Stimulated activated CD4-positive, alpha-beta T cell treated with anti-CD3 and anti-CD28 coated beads, Interleukin-15, amount 100 ng/mL, for 48 hours (primary cell): ENCODE measurements at places on chromosomes 1 and 21.

GRCh38 chr1:87074001-87074795 lies 159.8 kb downstream of the HS2ST1 start:
- no peak for DNase-seq

- no peak for DNase-seq
Observed at GRCh38 chr1:42040159-42040558, 113.1 kb upstream of the GUCA2B start.

DNA sequence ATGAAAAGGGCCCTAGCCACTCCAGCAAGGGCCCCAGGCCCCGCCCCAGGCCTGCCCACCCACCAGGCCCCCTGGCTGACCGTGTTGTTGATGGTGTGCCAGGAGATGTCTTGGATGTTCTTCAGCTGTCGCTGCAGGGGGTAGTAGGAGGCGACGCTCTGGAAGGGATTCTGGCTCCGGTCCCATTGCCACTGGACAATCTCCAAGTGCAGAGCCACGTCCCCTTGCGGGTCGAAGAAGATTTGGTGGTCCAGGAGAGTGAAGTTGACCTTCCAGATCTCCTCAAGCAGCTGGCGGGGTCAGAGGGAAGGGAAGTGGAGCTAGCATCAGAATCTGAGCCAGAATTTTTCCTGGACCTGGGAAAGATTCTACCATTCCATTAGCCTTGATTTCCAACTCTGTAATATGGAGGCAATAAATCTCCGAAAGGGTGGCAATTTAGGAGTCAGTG lies 10.2 kb downstream of the TAS1R2 start:
- DNase-seq: no peak

GRCh38 chr21:45869121-45870007 lies 112.2 kb upstream of the COL6A1 start:
- no peak for DNase-seq

DNA sequence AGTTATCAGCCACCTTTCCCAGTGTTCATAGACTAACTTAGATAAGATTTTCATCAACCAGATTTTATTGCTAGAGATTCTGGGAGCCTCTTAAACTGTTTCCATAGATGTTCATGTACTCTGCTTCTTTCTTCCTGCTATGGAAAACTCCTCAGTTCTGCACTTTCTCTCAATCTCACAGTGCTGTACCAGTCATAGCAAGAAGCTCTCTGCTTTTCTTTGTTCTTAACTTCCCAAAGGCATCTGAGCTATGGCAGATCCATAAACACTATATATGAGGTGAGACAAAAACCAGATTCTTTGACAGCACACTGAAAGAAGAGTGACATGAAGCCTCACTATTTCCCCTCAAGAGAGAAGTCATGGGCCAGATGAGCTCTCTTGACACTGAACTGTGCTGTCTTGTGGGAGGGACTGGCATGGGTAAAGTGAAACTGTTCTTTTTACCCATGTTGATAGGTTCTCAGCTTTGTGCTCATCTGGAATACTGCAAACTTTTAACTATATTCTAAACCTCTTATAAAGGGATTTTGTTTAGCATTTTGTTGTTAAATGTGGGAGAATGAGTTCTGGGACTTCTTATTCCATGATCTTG lies 64.2 kb upstream of the LYPLAL1 start:
- DNase-seq: no peak

DNA sequence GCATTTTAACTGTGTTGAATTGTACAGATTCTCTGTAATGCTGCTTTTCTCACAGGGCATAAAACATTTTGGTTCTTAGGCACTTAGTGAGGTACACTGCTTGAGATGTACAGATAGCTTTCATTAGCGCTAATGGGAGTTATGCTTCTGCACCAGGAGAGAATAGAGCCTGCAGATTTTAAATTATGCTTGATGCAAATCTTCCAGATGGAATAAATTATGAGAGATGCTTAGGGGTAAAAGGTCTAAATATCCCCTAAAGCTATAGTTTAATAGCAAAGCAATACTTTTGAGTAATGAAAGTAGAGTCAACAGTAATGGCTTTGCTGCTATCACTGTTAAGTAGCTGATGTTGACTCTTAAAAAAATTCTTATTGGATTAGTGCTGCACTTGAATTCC lies 248.9 kb downstream of the S1PR1 start:
- no peak for DNase-seq

GRCh38 chr1:156118177-156118868 lies 3.8 kb downstream of the LMNA start:
- DNase-seq: no peak

DNA sequence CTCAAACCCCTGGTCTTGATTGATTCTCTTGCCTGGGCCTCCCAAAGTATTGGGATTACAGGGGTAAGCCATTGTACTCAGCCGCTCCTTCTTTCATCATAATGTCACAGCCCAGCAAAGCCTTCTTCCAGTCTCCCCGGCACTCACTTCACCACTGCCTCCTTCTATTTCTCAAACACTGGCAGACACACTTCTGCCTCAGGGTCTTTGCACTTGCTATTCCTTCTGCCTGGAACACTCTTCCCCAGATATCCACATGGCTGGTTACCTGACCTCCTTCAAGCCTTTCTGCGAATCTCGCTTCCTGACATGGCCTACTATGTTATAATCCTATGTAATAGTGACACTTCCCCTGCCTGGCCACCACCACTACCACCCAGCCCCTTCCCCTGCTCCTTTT lies 7.2 kb upstream of the SLC9A1 start:
- DNase-seq: no peak

GRCh38 chr1:167263819-167264464 lies 43.3 kb downstream of the POU2F1 start:
- no peak for DNase-seq

DNA sequence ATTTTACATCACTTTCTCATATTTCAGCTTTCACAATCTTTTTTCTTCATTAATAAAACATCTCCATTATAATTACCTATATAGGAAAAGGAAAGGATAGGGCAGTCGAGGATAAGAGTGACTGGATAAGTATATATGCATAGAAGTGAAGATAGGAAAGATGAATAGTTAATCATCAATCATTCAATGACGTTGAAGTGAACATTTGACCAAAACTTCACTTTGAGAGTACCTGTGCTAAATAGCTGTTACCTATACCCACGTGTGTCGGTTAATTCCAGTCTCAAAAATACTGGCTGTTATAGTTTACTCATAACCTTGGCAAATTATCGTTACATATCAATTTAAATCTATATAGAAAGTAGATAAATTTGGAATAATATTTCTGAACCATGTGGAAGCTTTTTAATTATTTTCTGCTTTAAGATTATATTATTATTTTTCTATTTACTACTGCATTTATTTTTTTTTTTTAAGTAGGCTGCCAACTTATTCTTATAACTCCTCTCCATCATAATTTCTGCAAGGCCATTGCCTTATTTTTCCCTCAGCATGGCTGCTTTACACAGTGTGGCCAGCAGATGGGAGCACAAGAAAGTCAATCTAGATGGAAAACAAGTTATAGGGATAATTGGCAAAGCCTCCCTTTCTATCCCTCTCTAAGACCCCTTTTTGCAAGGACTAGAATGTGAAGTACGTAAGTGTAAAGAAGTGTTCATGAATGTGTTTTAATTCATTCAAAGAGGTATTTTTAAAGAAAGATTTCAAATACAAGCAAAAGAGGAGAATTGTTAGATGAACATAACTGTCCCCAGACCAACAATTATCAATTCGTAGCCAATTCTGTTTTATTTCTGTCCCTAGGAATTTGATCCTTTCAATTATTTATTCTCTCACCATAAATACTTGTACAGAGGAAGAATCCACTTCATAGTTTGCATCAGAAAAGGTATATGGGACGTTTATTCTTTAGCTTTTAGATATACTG lies 290.4 kb downstream of the KCNT2 start:
- DNase-seq: no peak

GRCh38 chr21:45379901-45380330 lies 25.0 kb upstream of the COL18A1 start:
- DNase-seq: no peak

GRCh38 chr1:56370513-56370912 lies 208.8 kb downstream of the PLPP3 start:
- DNase-seq: no peak

DNA sequence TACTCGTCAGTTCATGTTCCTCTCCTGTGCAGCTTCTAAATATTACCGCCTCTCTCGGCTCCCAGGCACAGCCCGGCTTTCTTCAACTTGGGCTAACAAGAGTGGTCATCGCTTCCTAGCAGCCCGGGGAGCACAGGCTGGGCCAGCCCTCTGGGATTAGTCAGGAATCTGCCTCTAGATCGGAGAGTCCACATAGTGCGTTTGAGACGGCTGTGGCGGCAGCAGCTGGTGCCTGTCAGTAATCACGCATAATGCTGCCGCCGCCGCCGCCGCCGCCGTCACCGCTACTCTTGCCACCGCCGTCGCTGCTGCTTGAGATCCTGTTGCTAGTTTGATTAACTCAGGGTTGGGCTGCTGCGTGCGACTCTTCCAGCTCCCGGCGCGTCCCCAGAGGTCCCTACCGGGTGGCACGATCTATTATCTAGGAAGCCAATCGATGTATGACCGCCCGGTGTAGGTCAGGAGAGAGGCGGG lies at the start of gene RXRG:
Gene RXRG, minus strand, starts transcription at position 230 of the 474 bp plus-strand sequence. CDS start 233 bp downstream, outside the sequence.
- DNase-seq: peak; percentile 15

DNA sequence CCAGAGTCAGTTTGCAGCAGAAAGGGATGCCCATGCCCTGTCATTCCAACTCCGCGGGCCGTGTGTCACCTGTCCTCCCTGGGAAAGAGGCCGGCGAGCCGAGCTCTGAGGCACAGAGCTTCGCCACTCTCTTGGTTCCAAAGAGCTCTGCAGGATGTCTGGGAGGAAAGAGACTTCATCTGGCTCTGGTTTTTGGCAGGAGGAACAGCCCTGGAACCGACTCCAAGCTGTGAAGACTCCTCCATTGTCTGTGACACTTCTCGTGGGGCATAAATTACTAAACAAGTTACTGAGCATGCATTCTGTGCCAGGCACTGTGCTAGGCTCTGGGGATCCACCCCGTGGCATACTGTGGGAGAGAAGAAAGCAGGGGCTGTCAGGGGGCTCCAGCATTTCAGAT lies 3.9 kb upstream of the FAM151A start:
- DNase-seq: no peak
